CMK (cell line): ENCODE measurements at places on chromosomes 3 and 15.

- DNase-seq: no peak
These were observed 9.1 kb upstream of the GNAI2 start for GRCh38 chr3:50226888-50227389.

GRCh38 chr3:178492491-178492890 is 43.7 kb upstream of the KCNMB2 start:
- DNase-seq: no peak

- no peak for DNase-seq
These were observed 72.2 kb downstream of the TOP2B start for GRCh38 chr3:25592510-25592968.

- DNase-seq: no peak
These were observed 6.3 kb downstream of the INAFM2 start for GRCh38 chr15:40329804-40330203.

DNA sequence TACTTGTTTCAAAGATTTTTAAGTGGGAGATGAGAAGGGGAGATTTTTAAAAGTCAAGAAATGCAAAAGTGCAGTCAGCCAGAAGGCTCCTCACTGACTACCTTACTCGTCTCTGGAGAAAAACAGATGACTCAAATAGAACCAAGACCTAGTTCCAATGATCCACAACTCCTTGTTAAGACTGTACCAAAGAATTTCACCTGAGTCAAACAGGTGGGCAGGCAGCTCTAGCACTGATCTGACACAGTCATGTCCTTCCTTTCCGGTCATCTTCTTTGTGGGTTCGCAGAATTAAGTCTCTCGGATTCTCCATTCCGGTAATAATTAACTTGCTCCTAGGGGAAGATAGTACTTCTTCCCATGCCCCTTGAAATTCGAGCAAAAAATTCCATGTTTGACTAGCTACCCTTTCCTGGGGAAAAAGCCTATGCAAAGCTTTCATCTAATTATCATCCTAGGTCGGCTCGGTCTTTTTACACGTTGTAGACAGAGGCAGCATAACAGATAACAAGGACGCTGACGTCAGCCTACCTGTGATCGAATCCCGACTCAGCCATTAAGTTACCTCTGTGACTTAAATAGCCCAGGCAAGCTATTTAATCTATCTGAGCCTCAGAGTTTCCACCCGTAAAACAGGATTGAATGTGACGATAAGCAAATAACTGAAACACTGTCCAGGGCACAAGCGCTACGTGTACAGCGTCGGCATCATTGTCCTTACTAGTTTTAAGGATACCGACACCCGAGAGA is 758 bp downstream of the SELENOK start:
- no peak for DNase-seq

GRCh38 chr15:99335508-99335907 is 84.2 kb downstream of the LRRC28 start:
- DNase-seq: no peak

GRCh38 chr3:124811436-124811835 is 75.7 kb downstream of the ITGB5 start:
- no peak for DNase-seq

DNA sequence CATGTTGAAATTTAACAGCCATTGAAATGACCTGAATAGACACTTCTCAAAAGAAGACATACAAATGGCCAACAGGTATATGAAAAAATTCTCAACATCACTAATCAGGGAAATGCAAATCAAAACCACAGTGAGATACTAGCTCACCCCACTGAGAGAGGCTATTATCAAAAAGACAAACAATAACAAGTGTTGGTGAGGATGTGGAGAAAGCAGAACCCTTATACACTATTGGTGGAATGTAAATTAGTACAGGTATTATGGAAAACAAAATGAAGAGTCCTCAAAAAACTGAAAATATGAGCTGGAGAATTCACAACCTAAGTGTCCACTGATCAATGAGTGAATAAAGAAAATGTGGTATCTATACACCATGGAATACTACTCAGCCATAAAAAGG is 21.5 kb downstream of the THOC7 start:
- DNase-seq: no peak

- no peak for DNase-seq
These were observed 165.8 kb upstream of the SLC2A2 start for GRCh38 chr3:171192176-171192854.

GRCh38 chr3:111412656-111413055 is 129.3 kb upstream of the CD96 start:
- DNase-seq: no peak

- DNase-seq: no peak
These were observed 121.8 kb upstream of the SLC6A11 start for GRCh38 chr3:10694179-10694578.

GRCh38 chr3:135491491-135492205 is 473.9 kb upstream of the PPP2R3A start:
- DNase-seq: no peak

- DNase-seq: no peak
These were observed 643.0 kb upstream of the GOLIM4 start for GRCh38 chr3:168738527-168739325.

- no peak for DNase-seq
These were observed 16.1 kb downstream of the CTDSPL2 start for GRCh38 chr15:44443515-44443914.

DNA sequence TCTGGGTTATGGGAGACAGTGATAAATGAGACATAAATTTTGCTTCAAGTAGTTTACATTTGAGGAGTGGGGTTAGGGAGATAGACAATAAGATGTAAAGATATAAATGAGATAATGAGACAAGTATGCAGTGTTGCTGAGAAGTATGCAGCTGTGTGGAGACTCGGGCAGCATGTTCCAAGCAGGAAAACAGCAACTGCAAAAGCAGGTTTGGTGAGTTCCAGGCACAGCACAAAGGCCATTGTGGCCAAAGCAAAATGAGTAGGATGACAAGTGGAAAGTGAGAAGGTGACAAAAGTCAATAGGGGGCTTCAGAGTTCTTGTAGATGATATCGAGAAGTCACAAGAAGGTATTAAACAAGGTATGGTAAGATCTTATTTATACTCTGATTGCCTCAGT is 259.1 kb upstream of the PEX5L start:
- DNase-seq: no peak

GRCh38 chr3:169699070-169699469 is 35.6 kb upstream of the MECOM start:
- DNase-seq: no peak

- DNase-seq: no peak
These were observed 125.4 kb upstream of the RAD18 start for GRCh38 chr3:9088441-9089353.

- no peak for DNase-seq
These were observed 604 bp downstream of the KCTD6 start for GRCh38 chr3:58492494-58492905.

- DNase-seq: no peak
These were observed 83.6 kb downstream of the TNIK start for GRCh38 chr3:171376596-171376947.

DNA sequence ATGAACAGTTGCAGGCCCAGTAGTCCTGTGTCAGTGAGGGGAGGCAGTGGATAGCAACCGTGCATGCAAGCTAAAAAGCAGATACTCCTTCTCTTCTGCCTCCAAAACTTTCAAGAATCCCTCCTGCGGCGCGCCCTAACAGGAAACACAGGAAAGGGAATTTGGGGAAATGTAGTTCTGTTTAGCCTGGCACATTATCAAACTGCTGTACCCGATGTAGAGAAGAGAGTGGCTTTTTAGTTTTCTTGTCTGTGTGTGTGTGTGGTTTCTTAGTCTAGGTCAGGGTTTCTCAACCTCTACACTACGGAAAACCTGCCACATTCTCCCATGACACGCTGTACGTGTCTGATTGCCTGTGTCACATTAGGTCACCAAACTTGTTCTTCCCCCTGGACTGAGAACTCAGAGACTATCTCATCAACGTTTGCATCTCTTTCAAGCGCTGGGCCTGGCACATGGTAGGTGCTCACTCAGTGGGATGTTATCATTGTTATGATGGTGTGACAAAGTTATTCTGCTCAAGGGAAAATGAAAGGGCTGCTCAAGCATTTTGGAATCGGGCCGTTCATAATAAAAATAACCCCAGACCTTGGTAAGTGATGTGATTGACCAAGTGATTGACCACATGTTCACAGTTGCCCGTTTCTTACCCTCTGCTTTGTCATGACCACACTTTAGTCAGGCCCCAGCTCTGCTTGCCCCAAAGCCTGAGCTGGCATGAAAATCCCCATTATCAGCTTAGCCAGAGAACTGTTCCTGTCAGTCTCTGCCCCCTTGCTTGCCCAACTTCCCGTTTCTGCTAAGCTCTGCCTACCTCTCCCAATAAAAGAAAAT is 33.2 kb downstream of the TM4SF4 start:
- no peak for DNase-seq

DNA sequence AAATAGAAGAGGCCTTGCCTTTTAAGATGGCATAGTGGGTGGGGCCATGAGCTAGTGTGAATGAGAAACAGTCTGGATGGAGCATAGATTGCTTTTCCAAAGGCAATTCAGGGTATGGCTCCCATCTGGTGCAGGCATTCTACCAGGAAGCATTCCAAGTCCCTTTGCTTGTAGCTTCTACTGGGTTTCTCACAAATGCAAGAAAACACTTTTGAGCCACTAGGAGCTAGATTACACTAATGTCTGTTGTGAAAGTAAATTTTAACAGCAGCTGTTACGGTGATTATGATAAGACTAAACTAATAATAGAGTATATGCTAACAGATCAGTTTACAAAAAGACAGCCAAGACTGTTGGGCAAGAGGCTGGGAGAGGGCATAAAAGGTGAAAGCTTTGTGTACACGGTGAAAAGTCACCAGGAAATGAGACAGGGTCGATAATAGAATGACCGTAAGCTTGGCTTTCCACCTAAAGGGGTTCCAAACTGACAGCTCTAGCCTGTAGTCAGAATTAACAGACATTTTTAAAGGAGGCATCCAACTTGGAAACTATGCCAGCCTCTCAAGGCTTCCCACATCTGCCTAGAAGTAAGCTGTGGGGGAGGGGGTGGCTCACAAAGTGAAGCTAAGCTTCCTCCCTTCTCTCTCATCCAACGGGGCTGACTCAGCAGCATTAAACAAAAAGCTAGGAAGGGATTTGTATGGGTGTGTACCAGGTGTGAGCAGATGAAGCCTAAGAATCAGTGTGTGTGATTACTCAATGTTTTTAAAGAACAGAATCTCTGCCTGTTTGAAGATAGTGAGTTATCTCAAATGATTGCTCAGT is 61.1 kb upstream of the GPD1L start:
- DNase-seq: no peak

- DNase-seq: no peak
These were observed 71.0 kb downstream of the SOX14 start for GRCh38 chr3:137835096-137835495.

GRCh38 chr15:61393524-61393923 is 164.4 kb upstream of the RORA start:
- DNase-seq: no peak

- DNase-seq: no peak
These were observed 9.2 kb downstream of the EIF3J start for GRCh38 chr15:44545913-44546802.

- DNase-seq: no peak
These were observed 66.4 kb upstream of the TJP1 start for GRCh38 chr15:29888646-29889045.

DNA sequence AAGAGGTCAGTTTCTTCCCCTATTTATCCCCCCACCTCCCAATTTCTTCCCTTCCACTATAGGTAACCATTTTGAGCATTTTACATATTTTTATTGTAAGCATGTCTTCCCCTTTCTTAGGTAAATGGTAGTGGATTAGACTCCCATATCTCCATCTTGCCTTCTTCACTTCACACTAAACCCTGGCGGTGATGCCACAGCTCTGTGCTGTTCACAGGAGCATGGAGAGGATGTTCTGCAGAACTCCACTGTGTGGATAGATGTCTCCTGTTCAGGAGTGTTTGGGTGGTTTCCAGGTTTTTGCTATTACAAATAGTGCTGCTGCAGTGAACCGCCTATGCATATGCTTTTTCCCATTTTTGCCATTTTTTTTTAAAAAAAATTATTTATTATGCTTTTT is 182.7 kb downstream of the NSMCE3 start:
- DNase-seq: no peak

DNA sequence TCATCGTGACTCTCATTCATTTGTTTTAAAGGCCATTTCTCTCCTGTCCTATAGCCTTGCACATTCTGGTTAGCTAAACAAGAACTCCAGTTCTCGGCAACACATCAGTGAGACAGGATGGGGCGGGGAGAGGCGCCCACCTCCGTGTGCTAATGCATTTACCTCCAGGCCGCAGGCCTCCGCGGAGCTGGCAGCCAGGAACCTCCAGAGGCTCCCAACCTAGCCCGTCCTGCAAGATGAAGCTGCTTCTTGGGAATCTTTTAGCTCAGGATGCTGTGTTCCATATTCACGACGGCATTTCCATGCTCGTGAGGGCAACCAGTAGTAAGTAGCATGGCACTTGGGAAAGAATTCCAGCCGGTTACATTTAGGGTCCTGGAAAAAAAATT is 47.9 kb downstream of the RGMA start:
- no peak for DNase-seq

DNA sequence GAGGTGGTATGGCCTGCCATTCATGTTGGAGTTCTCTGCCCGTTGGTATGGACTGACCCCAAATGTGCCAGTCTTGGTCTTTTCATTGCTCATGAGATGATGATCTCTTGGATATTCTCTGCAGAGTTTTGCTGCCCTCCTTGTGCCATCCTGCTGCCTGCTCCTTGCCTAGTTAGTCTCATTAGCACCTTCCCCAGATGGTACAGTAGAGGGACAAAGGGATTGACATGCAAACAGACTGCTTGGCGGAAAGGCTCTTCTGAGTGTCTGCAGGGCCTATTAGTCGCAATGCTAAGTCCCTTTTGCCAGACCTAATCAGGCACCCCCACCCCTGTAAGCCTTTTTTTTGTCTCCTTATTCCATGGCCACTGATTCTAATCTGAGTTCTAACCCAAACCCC is 90.6 kb downstream of the ARNT2 start:
- DNase-seq: no peak

DNA sequence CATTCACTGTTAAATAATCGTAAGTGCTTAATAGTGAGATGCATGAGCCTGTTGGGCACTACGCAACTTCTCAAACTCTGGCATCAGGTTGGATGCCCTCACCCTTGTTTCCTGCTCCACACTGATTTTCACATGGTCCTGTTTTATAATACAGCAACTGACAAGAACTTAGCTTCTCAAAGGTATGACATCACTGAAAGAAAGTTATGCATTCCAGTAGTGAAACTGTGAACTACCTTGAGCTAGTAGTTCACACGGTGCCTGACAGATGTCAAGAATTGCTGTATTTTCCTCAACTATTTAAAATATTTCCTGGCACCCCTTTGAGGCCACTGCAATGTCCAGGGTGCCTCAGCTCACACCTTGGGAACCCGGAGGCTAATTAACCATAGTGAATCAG is 327.5 kb downstream of the RORA start:
- no peak for DNase-seq
